Neuronal stem cell (in vitro differentiated cells): ENCODE measurements at places on chromosomes 3 and 15.

GRCh38 chr3:124793054-124793739, 62.9 kb downstream of the UMPS start:
- H3K4me3 ChIP-seq = no peak overlapping the region
- H3K27ac ChIP-seq = no peak overlapping the region
- H3K27me3 ChIP-seq = no peaks in the 10 kb centered on the region
- H3K4me1 ChIP-seq = no peaks in the 10 kb centered on the region

GRCh38 chr15:80154336-80154735, 1.5 kb downstream of the FAH start:
- no peak for DNase-seq
- H3K4me1 ChIP-seq = peaks cover 8% of the 10 kb centered on the region
- H3K4me3 ChIP-seq = peak overlapping the region; percentile 86
- no peak overlapping the region for H3K27ac ChIP-seq
- H3K27me3 ChIP-seq = peaks cover 4% of the 10 kb centered on the region

DNA sequence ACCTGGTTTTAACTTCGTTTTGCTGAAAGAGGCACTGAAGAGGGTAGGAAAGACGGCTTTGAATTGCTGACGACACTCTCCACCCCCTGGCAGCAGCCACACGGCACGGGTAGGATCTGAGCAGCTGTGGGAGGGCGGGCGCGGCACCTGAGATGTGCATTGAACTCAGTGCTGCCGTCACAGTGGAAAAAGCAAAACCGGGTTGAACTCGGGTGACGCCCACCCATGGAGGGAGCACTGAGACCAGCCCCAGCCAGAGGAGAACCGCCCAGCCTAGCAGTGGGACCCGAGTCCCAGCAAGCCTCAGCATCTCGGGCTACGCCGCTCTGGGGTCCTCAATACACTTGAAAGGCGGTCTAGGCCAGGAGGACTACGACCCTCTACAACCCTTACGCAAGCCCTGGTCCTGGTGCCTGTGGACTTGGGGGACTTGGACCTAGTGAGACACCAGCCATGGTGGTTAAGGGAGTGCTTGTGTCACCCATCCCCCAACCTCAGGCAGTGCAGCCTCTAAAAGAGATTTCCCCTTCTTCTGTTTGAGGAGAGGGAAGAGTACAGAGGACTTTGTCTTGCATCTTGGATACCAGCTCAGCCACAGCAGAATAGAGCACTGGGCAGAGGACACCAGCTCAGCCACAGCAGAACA, 50.0 kb upstream of the RPL35A start:
- H3K4me1 ChIP-seq = no peaks in the 10 kb centered on the region
- no peak overlapping the region for H3K4me3 ChIP-seq
- H3K27me3 ChIP-seq = no peaks in the 10 kb centered on the region
- H3K27ac ChIP-seq = no peak overlapping the region

- peaks cover 33% of the 10 kb centered on the region for H3K36me3 ChIP-seq
- H3K27ac ChIP-seq = no peak overlapping the region
- H3K4me3 ChIP-seq = no peak overlapping the region
- peaks cover 19% of the 10 kb centered on the region for H3K4me1 ChIP-seq
These were observed 39.5 kb upstream of the SCAANT1 start for GRCh38 chr3:63951492-63952247.

- H3K27ac ChIP-seq = no peak overlapping the region
- DNase-seq = no peak
- no peak overlapping the region for H3K4me3 ChIP-seq
- no peaks in the 10 kb centered on the region for H3K4me1 ChIP-seq
- peaks cover 2% of the 10 kb centered on the region for H3K27me3 ChIP-seq
- no peaks in the 10 kb centered on the region for H3K36me3 ChIP-seq
These were observed 106.3 kb downstream of the PLD1 start for GRCh38 chr3:171704002-171704401.

- no peak for DNase-seq
- no peaks in the 10 kb centered on the region for H3K27me3 ChIP-seq
- no peak overlapping the region for H3K27ac ChIP-seq
These were observed 691.5 kb upstream of the CCDC54 start for GRCh38 chr3:106685745-106686144.
